ENCODE measurements at places on chromosomes 1 and 21. TPM values are rescaled to one million over a fixed set of nuclear protein-coding genes. Genes with fewer than 3 reads are reported as not detected.

GRCh38 chr1:245512980-245513578, 358.3 kb downstream of the KIF26B start:
- no peak for DNase-seq

- no peak for DNase-seq
Observed at GRCh38 chr1:1173793-1174415, at the start of gene TTLL10. Gene TTLL10 (plus strand): TSS chr1:1173880. CDS start chr1:1179216, 5,336 bp downstream.

The GABRD gene
- not detected for total RNA-seq

GRCh38 chr21:42161956-42162681, 56.8 kb upstream of the ABCG1 start:
- no peak for DNase-seq

- DNase-seq, result no peak
Observed at GRCh38 chr1:87941337-87941946, 612.8 kb downstream of the LMO4 start.

DNA sequence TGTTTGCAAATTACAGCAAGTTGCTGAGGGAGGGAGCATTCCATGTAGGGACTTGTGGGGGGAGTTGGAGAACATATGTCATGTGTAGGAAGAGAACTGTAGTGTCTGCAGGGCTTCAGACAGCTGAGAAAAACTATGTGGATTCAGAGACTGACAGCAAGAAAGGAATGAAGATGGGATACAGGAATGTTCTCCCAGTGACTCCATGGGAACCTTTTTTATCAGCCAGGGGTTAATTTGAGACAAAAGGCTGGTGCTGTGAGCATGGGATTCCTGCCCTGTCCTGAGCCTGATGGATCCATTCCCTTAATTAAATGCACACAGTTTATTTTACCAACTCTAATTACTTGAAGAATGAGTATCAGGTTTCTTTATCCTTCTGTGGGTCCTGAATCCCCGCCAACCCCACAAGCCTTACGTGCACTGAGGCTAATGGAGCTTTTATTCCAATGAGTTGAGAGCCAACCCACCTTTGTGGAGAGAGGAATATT, 26.5 kb upstream of the PLXNA2 start:
- DNase-seq, result no peak

GRCh38 chr1:10528066-10529014, 53.6 kb downstream of the PEX14 start:
- DNase-seq, result no peak

DNA sequence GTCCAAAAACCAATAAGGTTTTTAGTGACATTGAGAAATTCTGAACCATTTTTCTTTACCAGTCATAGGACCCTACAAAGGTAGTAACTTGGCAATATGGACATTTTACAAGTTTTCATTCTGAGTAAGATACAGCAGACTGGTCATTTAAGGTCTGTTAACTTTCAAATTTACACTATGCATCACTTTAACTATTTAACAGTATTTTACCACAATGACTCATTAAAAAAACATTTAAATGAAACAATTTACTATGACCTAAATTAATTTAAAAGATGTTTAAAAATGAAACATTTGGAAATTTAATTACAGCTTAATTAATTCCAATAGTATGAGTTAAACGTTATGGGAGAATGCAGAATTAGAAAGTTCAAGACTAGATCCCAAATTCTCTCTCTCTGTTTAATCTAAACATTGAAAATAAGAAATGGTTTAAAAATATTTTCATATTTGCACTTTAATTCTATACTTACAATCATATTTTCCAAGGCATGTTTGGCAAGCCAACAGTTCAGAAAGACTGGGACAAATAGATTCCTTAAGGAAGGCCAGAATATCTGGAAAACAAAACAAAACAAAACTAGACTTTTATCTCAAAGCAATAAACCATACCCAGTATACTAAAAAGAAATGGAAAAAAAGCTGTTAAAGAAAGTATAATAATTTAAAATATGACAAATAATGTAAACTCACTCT, 140.9 kb downstream of the KCNT2 start:
- DNase-seq, result no peak

GRCh38 chr1:31696242-31696641, 7.6 kb downstream of the COL16A1 start:
- DNase-seq, result no peak

The SLC45A1 gene
- total RNA-seq, result 3.2 TPM

The THEM5 gene
- total RNA-seq, result not detected

The MTARC2 gene
- total RNA-seq, result 25.7 TPM

All from omental fat pad (tissue), 4 donors.